Lung (tissue), 17 donors: ENCODE measurements at places on chromosomes 12 and 14. TPM values are rescaled to one million over a fixed set of nuclear protein-coding genes. Genes with fewer than 3 reads are reported as not detected.

The SPTSSA gene
- polyA plus RNA-seq, result 84.9 TPM

The HAL gene
- polyA plus RNA-seq, result 7.9 TPM

The MEG3 gene
- polyA plus RNA-seq, result 21.6 TPM

The KRT80 gene
- polyA plus RNA-seq, result 9.9 TPM

The ST8SIA1 gene
- polyA plus RNA-seq, result 1.2 TPM

The TBX3 gene
- polyA plus RNA-seq, result 30.8 TPM

The KRT2 gene
- not detected for polyA plus RNA-seq

The KLRF1 gene
- polyA plus RNA-seq, result 1.4 TPM

The CCDC177 gene
- polyA plus RNA-seq, result 0.01 TPM

The NYNRIN gene
- polyA plus RNA-seq, result 2.9 TPM

The POTEM gene
- polyA plus RNA-seq, result not detected

The NANOG gene
- polyA plus RNA-seq, result not detected

The KLRD1 gene
- polyA plus RNA-seq, result 2.6 TPM

The HPD gene
- 1.2 TPM for polyA plus RNA-seq

The MSI1 gene
- polyA plus RNA-seq, result 0.22 TPM

The OR4E2 gene
- polyA plus RNA-seq, result not detected

The TSPAN19 gene
- polyA plus RNA-seq, result 10.5 TPM

The PROX2 gene
- polyA plus RNA-seq, result not detected

The ARHGDIB gene
- polyA plus RNA-seq, result 269 TPM

The OR4K13 gene
- not detected for polyA plus RNA-seq

The CACNA1C gene
- 3.4 TPM for polyA plus RNA-seq

The TCTN2 gene
- 5.2 TPM for polyA plus RNA-seq

The P2RX2 gene
- polyA plus RNA-seq, result 1.6 TPM

The GPD1 gene
- 1.7 TPM for polyA plus RNA-seq

The AQP2 gene
- polyA plus RNA-seq, result not detected

The ASIC1 gene
- 0.41 TPM for polyA plus RNA-seq

The TCL1A gene
- polyA plus RNA-seq, result 0.30 TPM

The TAS2R10 gene
- not detected for polyA plus RNA-seq

The USP44 gene
- 2.3 TPM for polyA plus RNA-seq

The TMEM179 gene
- 0.08 TPM for polyA plus RNA-seq

The RERGL gene
- polyA plus RNA-seq, result 4.5 TPM

The UBE3B gene
- 10.0 TPM for polyA plus RNA-seq

The HVCN1 gene
- 16.7 TPM for polyA plus RNA-seq

The GLIPR1L1 gene
- not detected for polyA plus RNA-seq

The NID2 gene
- 6.0 TPM for polyA plus RNA-seq

The CLEC12A gene
- polyA plus RNA-seq, result 19.2 TPM

The NEUROD4 gene
- not detected for polyA plus RNA-seq

The EXOC3L4 gene
- polyA plus RNA-seq, result 4.6 TPM
